ENCODE measurements at places on chromosomes 1 and 21.

GRCh38 chr1:230735447-230735846 lies 11.7 kb upstream of the CAPN9 start:
- DNase-seq, result no peak

DNA sequence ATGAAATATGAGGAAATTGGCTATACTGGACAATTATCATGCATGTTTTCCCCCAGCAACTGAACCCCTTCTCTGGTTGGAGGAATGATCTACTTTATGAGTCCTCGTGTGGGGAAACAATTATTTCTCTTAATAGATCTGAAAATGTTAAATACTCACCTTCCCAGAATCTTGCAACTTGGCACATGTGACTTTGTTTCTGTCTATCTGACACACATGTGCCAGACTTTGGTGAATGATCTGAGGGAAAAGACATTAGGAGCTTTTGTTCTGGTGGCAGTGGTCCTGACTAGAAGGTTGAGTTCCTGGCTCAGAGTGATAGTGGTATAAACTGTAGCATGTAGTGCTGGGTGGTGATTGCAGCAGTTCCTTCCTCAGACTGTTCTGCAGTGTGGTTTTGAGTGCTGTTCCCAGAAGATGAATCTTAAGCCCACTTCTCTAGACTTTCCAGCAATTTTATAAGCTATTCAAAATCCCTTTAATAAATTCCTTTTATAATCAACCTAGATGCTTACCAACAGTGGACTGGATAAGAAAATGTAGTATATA lies 59.3 kb upstream of the B3GALNT2 start:
- DNase-seq, result no peak

GRCh38 chr1:19648689-19649088 lies 4.6 kb downstream of the NBL1 start:
- no peak for DNase-seq

- DNase-seq, result no peak
These were observed 2.8 kb downstream of the TAL1 start for GRCh38 chr1:47229031-47229885.

DNA sequence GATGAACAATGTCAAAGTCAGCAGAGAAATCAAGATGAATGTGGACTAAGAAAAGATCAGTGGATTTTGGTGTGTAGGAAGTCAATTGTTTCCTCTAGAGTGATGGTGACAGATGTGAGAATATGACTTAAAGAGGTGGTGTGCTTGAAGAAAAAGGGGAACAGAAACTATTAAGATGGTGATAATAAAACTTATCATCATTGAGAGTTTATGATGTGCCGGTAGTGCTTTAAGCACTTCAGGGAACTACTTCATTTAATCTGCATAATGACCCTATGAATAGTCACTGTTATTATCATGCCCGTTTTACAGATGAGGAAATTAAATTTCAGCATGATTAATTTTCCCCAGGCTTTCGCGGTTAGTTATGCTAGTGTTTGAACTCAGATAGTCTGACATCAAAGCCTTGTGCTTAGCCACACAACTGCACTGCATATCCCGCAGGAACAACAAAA lies 246.9 kb upstream of the LRRC7 start:
- no peak for DNase-seq

DNA sequence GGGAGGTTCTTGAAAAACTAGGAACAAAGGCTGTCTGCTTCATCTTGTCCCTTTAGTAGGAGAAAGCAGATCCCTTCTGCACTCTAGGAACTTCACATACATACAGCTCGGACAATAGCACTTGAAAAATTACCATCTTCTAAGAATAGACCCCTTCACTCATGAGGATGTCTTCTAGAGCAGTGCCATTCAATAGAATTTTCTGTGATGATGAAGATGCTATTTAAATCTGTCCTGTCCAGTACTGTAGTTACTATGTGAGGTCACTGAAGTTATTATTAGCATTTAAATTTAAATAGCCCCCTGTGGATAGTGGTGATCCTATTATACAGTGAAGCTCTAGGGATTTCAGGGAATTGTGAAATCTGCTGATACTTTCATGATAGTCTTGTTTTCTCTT lies 46.4 kb upstream of the RAB3GAP2 start:
- no peak for DNase-seq

GRCh38 chr1:179767996-179768395 lies 24.9 kb downstream of the FAM163A start:
- DNase-seq, result no peak

- DNase-seq, result no peak
These were observed 4.4 kb downstream of the MAP3K21 start for GRCh38 chr1:233331676-233332519.

GRCh38 chr1:7196036-7196911 lies 411.0 kb downstream of the CAMTA1 start:
- DNase-seq, result no peak
